ENCODE measurements at places on chromosomes 2 and 18.

DNA sequence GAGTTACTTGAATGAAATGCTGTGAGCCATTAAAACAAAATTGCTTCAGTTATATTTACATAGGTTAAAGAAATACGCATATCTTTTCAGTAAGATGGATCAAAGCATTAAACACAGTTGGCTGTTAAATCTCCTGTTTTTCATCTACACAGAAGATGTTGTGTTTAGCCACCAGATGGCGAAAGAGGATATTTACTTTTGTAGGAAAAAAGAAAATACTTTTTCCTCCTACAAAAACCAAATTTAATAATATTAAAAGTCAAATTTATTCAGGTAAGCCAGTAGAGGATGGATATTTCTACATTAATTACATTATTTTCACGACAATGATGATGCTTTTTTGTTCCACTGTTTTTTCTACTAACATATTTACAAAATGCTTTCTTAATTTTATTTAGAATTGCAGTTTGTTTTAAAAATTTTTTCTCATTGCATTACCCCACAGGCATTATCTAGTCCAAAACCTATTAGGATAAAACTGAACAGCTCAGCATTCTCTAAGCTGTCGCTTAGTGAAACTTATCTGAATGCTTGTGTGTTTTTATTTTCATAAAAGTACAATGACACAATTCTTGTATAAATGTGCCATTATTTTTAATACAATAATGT, 173.7 kb downstream of the ASXL3 start:
- no peak for DNase-seq

- no peak for DNase-seq
These were observed 52.3 kb downstream of the PARD6G start for GRCh38 chr18:80194874-80195570.

DNA sequence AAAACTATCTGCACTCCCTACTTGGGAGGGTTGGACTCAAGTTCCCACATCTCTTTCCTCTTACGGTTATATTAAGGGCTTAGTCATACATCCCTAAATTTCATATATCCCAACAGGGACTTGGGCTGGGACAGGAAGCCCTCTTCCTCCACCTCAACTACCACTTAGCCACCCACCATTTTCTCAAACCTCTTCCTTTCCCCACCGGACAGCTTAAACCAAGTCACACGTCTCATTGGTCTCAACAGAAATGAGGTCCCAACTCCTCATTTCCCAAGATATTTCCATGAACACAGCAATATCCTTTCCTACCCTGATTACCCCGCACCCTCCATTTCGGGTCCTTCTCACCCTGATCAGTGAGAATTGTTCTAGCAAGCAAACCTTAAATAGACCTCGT, 736 bp downstream of the ZSCAN30 start:
- no peak for DNase-seq

DNA sequence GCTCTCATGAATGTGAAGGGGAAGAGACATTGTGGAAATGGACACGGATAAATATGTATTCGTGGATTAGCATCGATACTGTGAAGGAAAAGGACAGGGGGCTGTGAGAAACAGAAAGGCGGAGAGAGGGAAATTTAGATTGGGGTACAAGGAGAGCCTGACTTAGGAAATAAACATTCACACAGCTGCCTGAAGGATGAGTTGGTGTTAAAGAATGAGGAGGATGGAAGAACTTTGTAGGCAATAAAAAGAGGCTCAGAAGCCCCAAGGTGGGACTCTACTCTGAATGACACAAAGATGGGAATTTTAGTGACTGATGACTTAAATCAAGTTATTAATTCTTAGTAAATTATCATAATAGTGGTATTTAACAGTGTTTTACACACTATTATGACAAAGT, 10.1 kb downstream of the MYO1B start:
- no peak for DNase-seq

DNA sequence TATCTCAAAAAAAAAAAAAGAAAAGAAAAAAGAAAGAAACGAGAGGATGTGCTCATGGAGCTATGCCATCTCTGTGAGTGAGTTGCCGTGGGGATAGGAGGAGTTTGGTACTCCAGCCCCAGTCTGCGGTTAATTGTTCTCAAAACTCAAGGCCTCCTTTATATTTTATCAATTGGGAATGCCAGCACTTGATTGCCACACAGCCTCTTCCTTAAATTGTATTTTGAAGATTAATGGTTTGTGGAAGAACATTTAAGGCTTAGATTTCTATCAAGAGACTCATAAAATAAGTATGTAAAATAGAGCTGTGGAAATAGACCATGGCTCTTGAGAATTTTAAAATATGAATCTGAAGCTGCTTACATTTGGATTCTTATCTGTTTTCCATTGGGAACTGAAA, 29.8 kb downstream of the KCNE4 start:
- DNase-seq = peak; percentile 59

GRCh38 chr18:12329125-12329698, 21.2 kb downstream of the TUBB6 start:
- DNase-seq = no peak

DNA sequence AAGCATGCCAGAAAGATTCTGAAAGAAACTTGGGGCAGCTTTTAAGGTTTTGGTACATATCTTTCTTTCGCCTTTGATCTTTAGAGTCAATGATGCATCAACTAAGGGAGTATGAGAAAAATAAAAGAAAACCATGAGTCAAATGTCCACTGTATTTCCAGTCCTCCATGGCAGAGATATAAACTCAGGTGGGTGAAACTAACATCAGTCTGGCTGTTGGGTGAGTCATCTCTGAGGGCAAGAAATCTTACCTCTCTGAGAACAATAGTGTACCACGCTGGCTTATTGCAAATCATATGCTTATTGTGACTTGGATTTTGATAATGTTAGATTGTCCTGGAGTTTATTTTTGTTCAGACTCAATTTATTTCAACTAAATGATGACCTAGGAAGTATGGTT, 521.0 kb downstream of the PLCL1 start:
- no peak for DNase-seq

- no peak for DNase-seq
These were observed 49.9 kb upstream of the RNU4ATAC start for GRCh38 chr2:121480826-121481225.

GRCh38 chr2:115163572-115163971, 721.1 kb downstream of the DPP10 start:
- no peak for DNase-seq

GRCh38 chr18:48877941-48878340, 72.8 kb downstream of the SMAD7 start:
- DNase-seq = no peak

- DNase-seq = no peak
These were observed 29.9 kb downstream of the PPP1R1C start for GRCh38 chr2:182015334-182016109.

DNA sequence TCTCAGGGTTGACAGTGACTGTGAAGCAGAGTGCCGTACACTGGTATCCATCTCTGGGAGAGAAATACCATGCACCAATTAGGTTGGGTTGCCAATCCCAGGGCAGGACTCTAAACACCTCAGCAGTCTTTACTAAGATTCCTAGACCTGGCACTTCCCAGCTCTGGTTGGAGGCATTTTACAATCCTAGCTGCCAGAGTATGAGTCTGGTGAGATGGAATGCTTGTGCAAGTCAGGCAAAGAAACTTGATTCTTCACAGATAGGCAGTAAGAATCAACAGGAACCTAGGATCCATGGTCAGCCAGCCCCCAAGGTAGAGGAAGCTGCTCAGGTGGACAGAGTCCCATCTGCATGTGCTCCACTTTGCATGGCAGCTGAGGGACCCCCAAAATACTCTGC, 6.0 kb upstream of the UGT1A5 start:
- peak; percentile 45 for DNase-seq

- no peak for DNase-seq
These were observed 186.5 kb upstream of the TPO start for GRCh38 chr2:1226766-1227165.

DNA sequence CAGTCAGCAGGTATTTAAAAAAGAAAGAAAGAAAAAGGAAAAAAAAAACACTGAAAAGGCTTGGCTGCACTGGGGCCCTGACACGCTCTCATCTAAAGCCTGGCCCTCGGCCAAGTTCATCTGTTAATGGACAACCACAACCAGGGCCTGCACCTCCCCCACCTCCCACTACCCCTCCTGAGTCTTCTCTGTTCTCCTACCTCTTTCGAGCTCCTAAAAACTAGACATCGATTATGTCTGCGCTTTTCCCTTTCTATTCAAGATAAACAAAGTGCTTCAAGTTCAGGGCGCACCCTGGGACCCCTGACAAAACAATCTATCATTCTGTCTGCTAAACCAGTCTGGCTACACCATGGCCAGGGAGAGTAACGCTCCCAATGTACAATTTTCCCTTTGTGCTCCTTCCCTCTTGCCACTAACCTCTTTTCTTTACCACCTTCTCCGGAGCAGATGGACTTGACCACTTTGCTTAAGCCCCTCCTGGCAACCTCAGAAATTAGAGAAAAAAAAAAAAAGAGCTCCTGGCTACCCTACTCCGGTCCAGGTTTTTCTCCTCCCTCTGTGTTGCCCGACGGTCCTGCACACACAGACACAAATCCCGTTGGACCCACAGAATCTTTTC, 22.7 kb downstream of the BCL11A start:
- DNase-seq = no peak

DNA sequence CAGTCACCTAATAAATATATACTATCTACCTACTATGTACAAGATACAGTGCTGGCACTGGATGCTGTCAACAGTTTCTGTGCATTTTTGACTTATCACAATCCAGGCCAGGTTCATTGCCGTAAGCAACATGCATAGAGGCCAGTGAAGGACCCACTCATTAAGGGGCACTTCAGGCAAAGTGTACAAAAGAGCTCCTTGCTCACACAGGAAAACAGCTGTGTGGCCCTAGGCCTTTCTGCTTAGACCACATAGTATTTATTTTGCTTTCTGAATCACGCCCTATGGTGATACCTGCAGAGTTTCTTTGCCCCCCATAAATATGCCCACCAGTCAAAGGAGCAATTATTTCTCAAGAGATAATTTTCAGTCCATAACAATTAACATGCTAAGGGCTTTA, 39.6 kb upstream of the STAT4 start:
- no peak for DNase-seq

- DNase-seq = no peak
These were observed 1095.7 kb upstream of the ZEB2 start for GRCh38 chr2:145615626-145616025.

GRCh38 chr2:133953524-133953923, 300.3 kb upstream of the MGAT5 start:
- DNase-seq = no peak

GRCh38 chr2:10774394-10774793, 38.2 kb downstream of the PDIA6 start:
- no peak for DNase-seq

DNA sequence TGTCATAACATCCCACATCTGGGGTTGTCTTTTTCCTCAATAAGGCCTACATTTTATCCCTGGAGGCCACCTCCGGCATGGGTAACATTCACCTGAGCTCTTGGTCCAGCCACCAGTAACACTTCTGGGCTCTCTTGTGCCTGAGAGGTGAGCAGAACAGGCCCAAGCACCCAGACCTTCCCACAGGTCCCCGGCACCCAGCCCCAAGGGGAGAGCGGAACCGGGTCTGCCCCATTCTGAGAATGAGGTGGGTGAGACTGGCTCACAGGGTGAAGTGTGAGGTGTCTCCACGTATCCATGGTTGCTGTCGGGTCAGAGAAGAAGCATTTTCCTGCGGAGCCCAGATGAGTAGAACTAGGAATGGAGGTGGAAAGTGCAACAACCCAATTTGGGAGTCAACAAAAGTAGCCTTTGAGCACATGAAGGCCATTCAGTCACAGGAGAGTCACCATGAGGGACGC, 496.7 kb upstream of the MYT1L start:
- DNase-seq = no peak

GRCh38 chr2:14967729-14968128, 335.2 kb downstream of the LRATD1 start:
- no peak for DNase-seq

DNA sequence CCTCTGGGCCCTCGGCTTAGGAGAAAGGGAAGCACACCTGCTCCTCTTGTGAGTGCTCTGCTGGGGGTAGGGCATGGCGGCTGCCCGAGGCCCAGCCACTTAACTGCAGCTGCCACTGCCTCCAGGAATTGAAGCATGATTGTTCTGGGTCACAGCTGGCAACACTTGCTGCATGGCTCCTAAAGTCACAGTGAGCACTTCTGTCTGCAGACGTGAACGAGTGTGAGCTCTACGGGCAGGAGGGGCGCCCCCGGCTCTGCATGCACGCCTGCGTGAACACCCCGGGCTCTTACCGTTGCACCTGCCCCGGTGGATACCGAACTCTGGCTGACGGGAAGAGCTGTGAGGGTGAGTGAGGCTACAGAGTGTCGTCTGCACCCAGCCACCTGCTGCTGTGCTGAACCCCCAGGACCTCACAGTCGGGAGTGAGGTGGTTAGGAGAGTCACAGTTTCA, 44.4 kb downstream of the FBLN7 start:
- DNase-seq = no peak

GRCh38 chr2:27756544-27757498, 14.7 kb upstream of the MRPL33 start:
- peak; percentile 83 for DNase-seq

- DNase-seq = no peak
These were observed 114.8 kb upstream of the SLC38A11 start for GRCh38 chr2:165070076-165070475.

DNA sequence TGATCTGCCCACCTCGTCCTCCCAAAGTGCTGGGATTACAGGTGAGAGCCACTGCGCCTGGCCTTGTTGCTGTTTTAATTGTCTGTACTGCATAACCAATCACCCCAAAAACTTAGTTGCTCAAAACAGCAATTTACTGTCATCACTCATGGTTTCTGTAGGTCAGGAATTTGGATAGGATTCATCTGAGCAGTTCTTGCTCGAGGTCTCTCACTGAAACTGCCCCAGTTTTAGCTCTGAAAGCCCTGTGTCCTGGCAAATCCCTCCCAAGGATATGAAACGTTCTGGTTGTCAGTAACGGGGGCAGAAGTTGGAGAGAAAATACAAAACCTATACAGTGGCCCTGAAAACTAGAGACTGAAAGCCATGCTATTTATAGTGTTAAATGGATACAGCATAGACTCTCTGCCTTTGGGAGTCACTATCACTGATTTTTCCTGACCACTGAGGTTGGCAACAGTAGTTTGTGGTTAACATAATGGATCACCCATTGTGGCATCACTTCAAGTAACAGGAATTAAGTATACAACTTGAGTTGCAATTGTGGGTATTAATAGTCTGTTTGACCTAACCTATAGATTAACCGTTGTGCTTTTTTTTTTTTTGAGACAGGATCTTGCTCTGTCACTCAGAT, 27.2 kb upstream of the ERICH2 start:
- DNase-seq = no peak

DNA sequence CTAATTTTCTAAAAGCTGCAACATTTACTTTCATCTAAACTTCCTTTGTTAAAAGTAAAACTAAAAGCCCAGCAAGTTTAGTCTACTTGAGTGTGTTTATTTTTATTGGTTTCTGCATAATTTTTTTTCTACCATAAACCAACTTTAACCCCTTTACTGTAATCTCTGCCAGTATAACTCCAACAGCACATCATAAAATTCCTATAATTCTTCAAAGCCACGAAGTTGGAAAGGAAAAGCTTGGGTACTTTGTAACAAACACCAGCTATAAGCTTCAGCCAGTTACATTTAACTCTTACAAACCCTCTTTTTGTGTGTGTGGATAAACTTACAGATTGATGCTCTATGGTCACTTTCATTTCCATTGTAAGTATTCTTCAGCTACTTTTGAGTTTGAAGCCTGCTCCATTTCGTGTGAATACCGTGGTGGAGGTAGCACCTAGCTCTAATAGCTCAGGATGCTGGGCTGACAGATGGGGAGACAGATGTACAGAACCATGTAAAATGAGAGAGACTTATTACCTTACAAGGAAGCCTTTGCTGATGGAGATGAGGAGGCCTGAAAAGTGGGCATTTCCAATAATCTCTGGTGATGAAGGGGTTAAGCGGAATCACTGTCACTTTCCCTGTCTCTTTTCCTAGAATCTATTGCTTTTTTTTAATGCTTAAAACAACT, 42.5 kb downstream of the ZEB2 start:
- no peak for DNase-seq
